ENCODE measurements at places on chromosomes 7 and 10.

DNA sequence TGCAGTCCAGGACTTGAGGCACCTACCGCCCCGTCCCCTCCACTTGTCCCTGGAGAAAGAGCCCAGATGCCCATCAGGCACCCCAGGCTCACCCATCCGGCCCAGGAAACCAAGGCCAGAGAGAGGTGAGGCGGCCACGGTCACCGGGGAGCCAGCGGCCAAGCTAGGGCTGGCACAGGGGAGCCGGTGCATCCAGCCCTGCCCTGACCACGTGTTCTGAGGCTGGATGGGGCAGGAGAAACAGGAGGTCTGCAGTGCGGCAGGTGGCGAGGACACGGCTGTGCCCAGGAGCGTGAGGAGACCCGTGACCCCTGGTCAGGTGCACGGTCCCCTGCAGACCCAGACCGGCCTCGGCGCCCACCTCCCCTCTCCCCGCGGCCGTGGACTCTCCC is 27.6 kb downstream of the UNCX start:
- DNase-seq = peak; percentile 43
- H3K4me3 ChIP-seq = no peak overlapping the region
- H3K36me3 ChIP-seq = no peaks in the 10 kb centered on the region
- no peaks in the 10 kb centered on the region for H3K27me3 ChIP-seq
- no peak overlapping the region for H3K27ac ChIP-seq

- H3K36me3 ChIP-seq = no peaks in the 10 kb centered on the region
- H3K4me1 ChIP-seq = no peaks in the 10 kb centered on the region
- H3K27me3 ChIP-seq = no peaks in the 10 kb centered on the region
- H3K27ac ChIP-seq = peak within 1 kb of the TSS; percentile 48
- H3K4me3 ChIP-seq = peak within 1 kb of the TSS; percentile 68
These were observed at the start of gene KIF20B for GRCh38 chr10:89701242-89702120. TSS of gene KIF20B (plus strand) at chr10:89701590. CDS start at chr10:89705295, 3,705 bp downstream.

DNA sequence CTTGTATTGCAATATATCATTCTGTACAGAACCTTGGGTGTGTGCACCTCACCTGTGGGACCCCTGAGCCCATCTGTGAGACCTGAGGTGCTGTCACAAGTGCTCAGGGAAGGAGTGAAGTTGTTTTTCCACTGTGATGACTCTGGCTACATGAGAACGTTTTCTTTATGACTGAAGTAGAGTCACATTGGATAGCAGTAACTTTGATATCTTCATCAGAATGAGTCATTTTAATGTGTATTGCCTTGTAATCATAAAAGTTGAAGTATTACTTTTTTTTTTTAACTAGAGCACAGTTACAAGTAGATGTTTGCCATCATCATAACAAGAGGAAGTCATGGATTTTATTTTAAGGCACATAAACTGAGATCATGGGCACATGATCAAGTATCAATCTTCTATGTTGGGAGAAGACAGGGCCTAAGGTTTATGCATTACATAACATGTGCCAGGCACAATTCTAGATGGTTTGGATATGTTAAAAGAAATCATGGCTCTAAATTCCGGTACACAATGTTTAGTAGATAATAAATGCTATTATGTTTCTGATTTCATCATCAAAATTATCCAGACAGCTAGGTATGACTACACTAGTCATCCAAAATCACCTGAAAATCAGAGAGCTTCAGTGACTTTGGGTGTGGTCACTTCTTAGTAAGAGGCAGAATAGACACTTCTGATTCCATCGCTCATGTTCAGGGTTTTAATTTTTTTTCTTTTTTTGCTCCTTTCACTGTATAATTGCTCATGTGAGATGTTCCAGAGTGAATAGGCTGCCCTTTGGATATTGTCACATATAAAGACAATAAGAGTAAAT is 82.7 kb upstream of the KLF6 start:
- H3K27ac ChIP-seq = no peak overlapping the region
- no peaks in the 10 kb centered on the region for H3K27me3 ChIP-seq
- peaks cover 6% of the 10 kb centered on the region for H3K4me1 ChIP-seq

DNA sequence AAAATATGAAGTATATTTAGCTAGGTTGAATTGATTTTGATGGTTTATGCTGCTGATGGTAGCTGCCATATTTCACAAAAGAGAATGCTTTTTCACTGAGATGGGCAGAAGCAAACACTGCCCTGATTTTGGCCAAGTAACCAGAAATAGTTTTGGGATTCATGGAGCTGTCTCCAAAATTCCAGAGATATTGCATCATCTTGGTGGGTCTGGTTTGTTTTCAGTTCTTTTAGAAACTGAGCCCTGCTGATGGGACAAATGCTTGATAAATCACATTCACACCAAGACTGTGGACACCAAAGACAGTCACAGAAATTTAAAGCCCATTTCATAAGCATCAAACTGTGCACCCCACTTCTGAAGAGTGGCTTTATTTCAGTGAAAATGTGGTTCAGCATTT is 140.5 kb downstream of the BICC1 start:
- H3K27ac ChIP-seq = no peak overlapping the region
- H3K27me3 ChIP-seq = no peaks in the 10 kb centered on the region
- DNase-seq = no peak
- H3K36me3 ChIP-seq = no peaks in the 10 kb centered on the region
- no peaks in the 10 kb centered on the region for H3K4me1 ChIP-seq

GRCh38 chr7:94080551-94080950 is 76.4 kb upstream of the BET1 start:
- H3K4me3 ChIP-seq = no peak overlapping the region
- no peaks in the 10 kb centered on the region for H3K4me1 ChIP-seq
- no peak overlapping the region for H3K27ac ChIP-seq
- H3K27me3 ChIP-seq = no peaks in the 10 kb centered on the region

DNA sequence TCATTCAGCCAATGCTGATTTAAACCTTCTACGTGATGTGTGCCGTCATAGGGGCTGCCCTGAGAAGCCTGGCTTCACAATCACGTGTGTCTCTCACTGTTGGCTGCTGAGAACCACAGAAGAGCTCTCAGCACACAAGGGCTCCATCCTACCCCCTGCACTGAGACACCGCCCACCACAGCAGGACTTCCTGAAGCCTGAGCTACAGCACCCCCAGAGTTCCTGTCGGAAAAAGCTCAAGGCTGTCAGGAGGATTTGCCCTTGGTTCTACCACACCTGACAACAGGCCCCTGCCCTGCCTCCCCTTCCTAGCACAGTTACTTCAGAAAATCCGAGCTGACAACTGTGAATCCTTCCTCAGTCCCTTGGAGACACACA is 191.9 kb downstream of the MAD1L1 start:
- H3K4me3 ChIP-seq = no peak overlapping the region
- H3K36me3 ChIP-seq = no peaks in the 10 kb centered on the region
- H3K27me3 ChIP-seq = no peaks in the 10 kb centered on the region
- no peak overlapping the region for H3K27ac ChIP-seq
- DNase-seq = no peak

GRCh38 chr7:151566897-151567320 is 47.2 kb upstream of the RHEB start:
- no peak overlapping the region for H3K4me3 ChIP-seq
- H3K27me3 ChIP-seq = no peaks in the 10 kb centered on the region
- no peaks in the 10 kb centered on the region for H3K4me1 ChIP-seq

GRCh38 chr10:127973791-127974311 is 66.9 kb downstream of the PTPRE start:
- H3K36me3 ChIP-seq = no peaks in the 10 kb centered on the region
- H3K4me1 ChIP-seq = no peaks in the 10 kb centered on the region
- no peak overlapping the region for H3K27ac ChIP-seq
- H3K27me3 ChIP-seq = no peaks in the 10 kb centered on the region
- H3K4me3 ChIP-seq = no peak overlapping the region

DNA sequence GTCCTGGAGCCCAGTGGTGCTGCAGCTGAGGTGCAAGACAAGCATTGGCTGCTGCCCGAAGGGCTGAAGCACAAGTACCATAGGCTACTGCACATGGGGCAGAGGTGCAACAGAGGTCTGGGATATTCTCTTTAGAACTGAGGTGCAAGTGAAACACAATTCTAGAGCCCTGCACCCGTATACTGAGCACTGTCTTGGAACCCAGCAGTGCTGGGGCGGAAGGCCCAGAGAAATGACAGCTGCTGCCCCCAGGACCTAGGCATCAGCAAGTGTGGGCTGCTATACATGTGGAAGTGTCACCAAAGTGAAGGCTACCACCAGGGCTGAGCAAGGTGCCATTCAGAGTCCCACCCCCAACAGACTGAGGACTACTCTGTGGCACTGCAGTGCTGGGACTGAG is 393.6 kb upstream of the STEAP1 start:
- H3K36me3 ChIP-seq = no peaks in the 10 kb centered on the region
- no peak overlapping the region for H3K27ac ChIP-seq
- no peak for DNase-seq
- no peaks in the 10 kb centered on the region for H3K4me1 ChIP-seq
- H3K4me3 ChIP-seq = no peak overlapping the region
- H3K27me3 ChIP-seq = no peaks in the 10 kb centered on the region

DNA sequence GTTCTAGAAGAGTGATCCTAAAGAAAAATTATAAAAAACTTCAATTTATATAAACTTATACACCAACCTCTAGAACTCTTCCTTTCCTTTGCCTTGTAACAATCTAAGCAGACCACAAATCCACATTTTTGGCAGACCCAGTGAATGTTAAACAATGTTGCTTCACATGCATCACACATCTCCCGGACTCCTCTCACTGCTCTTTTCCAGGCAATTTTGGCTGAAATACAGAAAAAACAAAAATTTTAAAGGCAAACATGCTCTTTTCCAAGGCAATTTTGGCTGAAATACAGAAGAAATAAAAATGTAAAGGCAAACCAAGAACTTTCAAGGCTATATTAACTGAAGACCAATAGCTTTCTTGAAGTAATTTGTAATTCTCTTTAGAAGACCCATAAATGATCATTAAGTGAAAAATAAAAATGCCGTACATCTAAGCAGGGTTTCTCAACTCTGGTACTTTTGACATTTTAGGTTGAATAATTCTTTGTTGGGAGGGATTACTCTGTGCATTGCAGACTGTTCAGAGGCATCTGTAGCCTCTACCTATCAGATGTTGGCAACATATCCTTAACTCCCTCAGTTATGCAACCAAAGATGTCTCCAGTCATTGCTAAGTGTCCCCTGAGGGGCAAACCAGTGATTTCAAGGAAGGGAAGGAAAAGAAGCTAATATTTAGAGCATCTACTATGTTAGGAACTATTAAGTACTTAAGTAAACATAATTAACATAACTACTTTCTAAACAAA is 64.4 kb downstream of the NRBF2 start:
- no peaks in the 10 kb centered on the region for H3K27me3 ChIP-seq
- H3K4me1 ChIP-seq = peaks cover 5% of the 10 kb centered on the region
- H3K27ac ChIP-seq = no peak overlapping the region
- no peaks in the 10 kb centered on the region for H3K36me3 ChIP-seq

GRCh38 chr7:155543011-155543876 is 3.1 kb downstream of the CNPY1 start:
- no peak overlapping the region for H3K4me3 ChIP-seq
- no peaks in the 10 kb centered on the region for H3K27me3 ChIP-seq
- H3K36me3 ChIP-seq = no peaks in the 10 kb centered on the region
- H3K4me1 ChIP-seq = peaks cover 17% of the 10 kb centered on the region
- DNase-seq = no peak
- H3K27ac ChIP-seq = no peak overlapping the region

- no peaks in the 10 kb centered on the region for H3K36me3 ChIP-seq
- no peak overlapping the region for H3K4me3 ChIP-seq
- H3K27me3 ChIP-seq = no peaks in the 10 kb centered on the region
- no peak overlapping the region for H3K27ac ChIP-seq
- no peaks in the 10 kb centered on the region for H3K4me1 ChIP-seq
- DNase-seq = no peak
These were observed 129.7 kb downstream of the SAMD9 start for GRCh38 chr7:92988051-92988450.

- DNase-seq = no peak
- no peaks in the 10 kb centered on the region for H3K27me3 ChIP-seq
- no peaks in the 10 kb centered on the region for H3K4me1 ChIP-seq
- peak overlapping the region; percentile 88 for H3K27ac ChIP-seq
These were observed 41.6 kb upstream of the MET start for GRCh38 chr7:116630357-116630756.

DNA sequence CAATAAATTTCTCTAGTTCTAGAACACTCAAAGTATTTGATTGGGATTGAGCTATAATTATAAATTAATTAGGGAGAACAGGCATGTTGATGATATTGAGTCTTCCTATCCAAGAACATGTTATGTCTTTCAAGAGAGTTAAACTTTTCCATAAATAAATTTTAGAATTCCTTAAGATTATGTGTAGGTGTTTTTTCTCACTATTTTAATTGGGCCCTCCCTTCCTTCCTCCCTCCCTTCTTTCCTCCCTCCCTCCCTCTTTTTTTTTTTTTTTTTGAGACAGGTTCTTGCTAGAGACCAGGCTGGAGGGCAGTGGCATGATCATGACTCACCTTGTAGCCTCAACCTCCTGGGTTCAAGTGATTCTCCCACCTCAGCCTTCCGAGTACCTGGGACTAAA is 20.2 kb downstream of the EXOC6 start:
- no peak overlapping the region for H3K27ac ChIP-seq
- no peaks in the 10 kb centered on the region for H3K36me3 ChIP-seq
- H3K4me1 ChIP-seq = no peaks in the 10 kb centered on the region
- no peak for DNase-seq
- no peak overlapping the region for H3K4me3 ChIP-seq

DNA sequence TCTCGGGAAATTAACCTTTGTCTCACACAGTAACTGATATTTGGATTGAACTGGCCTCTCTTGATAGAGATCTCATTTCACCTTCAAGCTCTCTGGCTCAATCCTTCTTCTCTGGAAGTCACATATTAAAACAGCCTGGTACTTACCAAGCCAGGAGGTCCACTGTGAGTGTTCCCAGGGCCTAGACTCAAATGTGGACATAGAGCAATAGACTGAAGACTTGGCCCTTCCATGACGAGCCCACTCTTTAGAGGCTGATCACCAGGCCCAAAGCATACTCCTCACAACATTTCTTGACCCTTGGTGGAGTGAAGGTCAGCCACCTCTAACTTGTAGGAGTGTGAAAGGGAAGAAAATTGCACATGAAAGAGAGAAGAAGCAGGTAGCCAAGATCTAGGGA is 38.5 kb downstream of the COL1A2 start:
- H3K27ac ChIP-seq = no peak overlapping the region
- no peaks in the 10 kb centered on the region for H3K27me3 ChIP-seq
- no peaks in the 10 kb centered on the region for H3K36me3 ChIP-seq

DNA sequence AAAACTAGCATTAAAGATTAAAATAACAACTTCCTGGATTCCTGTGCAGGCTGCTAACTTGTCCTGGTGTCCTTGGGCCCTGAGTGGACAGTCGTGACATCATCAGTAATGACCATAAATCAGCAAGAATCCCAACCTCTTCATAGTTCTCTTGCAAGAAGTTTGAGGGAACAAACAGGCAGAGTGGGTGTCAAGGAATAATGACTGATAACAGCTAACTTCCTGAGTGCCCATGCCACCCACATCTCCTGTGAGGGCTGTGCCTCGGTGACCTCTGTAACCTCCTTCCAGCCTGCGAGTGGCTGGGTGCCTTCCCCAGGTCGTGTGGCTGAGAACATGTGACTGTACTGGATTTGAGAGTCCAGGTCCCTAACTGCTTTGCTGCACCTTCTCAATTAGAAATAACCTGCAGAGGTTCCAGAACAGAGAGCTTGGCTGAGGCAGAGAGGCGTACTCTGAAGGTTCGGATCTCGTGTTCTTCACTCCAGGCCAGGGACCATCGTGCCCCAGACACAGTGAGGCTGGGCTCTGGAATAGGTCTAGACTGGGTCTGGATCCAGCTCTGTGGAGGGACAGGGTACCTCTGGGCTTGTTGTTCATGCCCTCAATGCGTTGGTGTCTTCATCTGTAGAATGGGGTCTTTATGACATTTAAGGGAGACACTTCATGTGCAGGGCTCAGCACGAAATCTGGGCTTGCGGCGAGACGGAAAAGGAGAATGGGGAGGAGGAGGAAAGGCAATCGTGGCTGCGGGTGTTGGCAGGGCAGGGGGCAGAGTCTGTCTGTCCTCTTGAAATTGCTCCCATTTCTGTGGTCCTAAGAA is 313.1 kb upstream of the ZNF32 start:
- no peak overlapping the region for H3K27ac ChIP-seq
- no peak for DNase-seq
- H3K4me3 ChIP-seq = no peak overlapping the region

GRCh38 chr10:115965376-115965775 is 307.6 kb downstream of the GFRA1 start:
- no peak overlapping the region for H3K4me3 ChIP-seq
- no peak for DNase-seq
- H3K27me3 ChIP-seq = no peaks in the 10 kb centered on the region

Data from right lobe of liver (tissue), 6 donors.